Activated CD4-positive, alpha-beta T cell treated with anti-CD3 and anti-CD28 coated beads for 4 hours (primary cell): ENCODE measurements at places on chromosomes 2 and 18.

- no peak for DNase-seq
Observed at GRCh38 chr2:181258720-181259119, 198.5 kb upstream of the ITGA4 start.

GRCh38 chr2:15606481-15607441, 15.1 kb downstream of the DDX1 start:
- no peak for DNase-seq

DNA sequence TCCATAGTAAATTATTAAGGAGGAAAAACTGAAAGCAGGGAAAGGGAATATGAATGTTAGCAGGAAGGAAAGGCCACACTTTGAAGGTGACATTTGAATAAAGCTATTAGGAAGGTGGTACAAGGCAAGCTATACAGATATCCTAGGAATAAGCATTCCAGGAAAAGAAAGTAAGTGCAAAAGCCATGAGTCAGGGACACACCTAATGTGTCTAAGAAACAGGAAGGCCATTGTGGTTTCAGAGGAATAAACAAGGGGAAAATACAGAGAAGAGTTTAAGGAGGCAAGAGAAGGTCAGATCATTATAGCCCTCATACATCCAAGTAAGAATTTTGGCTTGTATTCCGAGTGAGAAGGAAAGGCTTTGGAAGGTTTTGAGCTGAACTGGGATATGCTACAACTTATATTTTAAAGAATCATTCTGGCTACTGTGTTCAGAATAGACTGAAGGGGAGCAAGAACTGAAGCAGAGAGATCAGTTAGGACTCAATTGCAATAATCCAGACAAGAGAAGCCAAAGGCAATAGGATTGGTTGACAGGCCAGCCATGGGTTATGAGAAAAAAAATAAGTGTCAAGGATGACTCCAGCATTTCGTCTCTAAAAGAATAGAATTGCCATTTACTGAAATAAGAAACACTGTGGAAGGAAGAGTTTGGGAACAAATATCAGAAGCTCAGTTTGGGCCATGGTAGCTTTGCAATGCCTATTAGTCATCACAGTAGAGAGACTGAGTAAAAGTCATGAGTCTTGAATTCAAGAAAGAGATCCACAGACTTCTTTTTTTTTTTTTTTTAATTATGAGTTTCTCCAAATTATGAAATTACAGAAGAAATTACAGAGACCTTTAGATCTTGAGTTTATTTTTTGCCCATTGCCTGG, 11.3 kb downstream of the RAD51AP2 start:
- DNase-seq, result no peak

- no peak for DNase-seq
Observed at GRCh38 chr2:207230261-207231105, 64.7 kb upstream of the KLF7 start.

- no peak for DNase-seq
Observed at GRCh38 chr2:3038636-3039035, 339.0 kb downstream of the EIPR1 start.

GRCh38 chr18:36273347-36273746, 24.2 kb upstream of the FHOD3 start:
- no peak for DNase-seq

GRCh38 chr2:1054399-1054798, 103.8 kb downstream of the SNTG2 start:
- no peak for DNase-seq

DNA sequence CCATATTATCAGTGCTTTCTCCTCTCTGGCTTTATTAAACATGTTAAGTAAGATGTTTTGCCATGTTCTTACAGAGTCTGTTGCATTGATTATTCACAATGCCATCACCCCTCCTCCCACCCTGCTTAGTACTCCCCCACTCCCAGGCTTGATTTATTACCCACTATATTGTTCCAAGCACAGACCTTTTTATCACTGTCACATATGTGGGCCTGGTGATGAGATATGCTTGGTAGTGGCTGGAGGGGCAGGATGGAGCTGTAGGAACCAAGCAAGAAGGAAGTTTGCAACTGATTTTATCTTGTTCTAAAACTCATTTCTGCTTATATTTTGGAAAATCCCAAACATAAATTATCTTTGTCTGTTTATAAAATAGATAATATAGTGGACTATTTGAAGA, 748.2 kb upstream of the CELF4 start:
- DNase-seq, result no peak

- peak; percentile 29 for DNase-seq
Observed at GRCh38 chr2:234257859-234258561, 207.5 kb downstream of the SPP2 start.

DNA sequence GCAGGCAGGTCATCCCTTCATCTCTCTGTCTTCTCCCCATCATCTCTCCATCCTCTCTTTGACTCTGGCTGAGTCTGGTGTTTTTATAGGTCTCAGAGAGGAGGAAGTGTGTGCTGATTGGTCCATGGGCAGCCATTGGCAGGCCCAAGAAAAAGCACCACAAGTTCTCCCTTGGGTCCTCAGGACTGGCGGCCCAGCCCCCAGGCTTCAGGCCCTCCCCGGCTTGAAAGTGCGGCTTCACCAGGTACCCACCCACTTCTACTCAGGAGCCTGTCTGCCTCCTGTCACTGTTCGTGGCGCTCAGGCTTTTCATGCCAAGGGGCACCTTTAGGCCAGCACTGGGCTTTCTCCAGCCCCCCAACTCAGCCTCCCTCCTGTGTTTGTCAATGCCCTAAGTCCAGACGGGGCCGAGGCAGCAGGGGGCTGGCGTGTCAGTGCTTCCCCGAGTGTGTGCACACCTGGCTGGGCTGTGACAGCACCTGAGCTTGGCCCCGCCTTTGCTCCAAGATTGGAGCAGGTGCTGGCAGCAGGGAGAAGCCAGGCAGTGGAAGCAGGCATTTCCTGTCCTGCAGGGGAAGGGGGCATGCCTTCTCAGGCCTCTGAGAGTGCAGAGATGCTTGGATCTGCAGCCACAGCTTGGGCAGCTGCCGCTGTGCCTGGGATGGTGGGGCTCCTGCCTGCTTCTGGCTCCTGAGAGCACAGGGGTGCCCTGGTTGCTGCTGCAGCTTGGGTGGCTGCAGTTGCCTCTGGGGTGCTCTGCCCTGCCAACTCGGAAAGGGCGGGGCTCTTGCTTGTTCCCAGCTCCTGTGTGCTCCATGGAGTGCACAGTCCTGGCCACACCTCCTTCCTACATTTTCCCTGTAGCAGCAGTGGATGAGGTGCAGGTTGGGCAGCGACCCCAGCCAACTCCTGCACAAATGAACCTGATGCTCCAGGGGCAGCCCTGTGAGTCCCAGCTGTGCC, 34.1 kb downstream of the FBXO48 start:
- DNase-seq, result no peak

DNA sequence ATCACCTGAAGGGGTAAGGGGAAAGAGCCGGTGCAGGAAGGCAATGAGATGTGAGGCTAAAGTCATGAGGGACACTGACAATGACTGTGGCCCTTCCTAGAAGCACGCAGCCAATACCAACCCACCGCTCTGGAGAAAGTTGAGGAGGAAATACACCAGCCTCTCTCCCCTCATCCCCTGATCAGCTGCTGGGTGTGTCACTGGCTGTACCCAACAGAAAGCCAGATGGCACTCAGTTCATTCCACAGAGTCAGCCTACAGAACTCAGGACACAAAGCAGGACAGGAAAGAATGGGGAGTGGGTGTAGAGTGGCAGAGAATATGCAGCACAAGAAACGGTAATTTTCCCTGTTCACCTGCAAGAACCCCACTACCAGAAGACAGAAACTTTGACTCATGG, 29.7 kb downstream of the CCBE1 start:
- no peak for DNase-seq

GRCh38 chr2:222283634-222284033, 15.2 kb downstream of the PAX3 start:
- no peak for DNase-seq

- no peak for DNase-seq
Observed at GRCh38 chr2:200408428-200409316, 101.2 kb downstream of the KCTD18 start.

DNA sequence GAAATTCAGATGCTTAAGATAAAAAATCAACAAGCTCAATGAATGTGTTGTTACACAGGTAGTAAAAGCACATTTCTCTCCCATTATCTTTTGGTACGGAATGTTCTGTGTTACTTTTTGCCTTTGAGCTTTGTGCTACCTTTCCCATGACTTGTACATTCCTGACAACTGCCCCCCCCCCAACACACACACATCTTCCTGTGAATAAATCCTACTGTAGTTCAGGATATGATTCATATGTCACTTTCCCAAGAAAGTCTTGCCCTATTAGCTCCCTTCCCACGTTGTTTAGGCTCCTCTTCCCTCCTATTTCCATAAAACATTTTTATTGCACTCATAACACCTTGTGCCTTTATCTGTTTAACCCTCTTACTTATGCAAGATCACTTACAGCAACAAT, 442.6 kb upstream of the LRATD1 start:
- DNase-seq, result no peak

GRCh38 chr2:202237787-202238233, 587 bp downstream of the SUMO1 start:
- DNase-seq, result no peak

GRCh38 chr18:56298935-56299334, 339.5 kb downstream of the TXNL1 start:
- DNase-seq, result no peak

- DNase-seq, result no peak
Observed at GRCh38 chr2:98908931-98909316, 27.1 kb downstream of the CRACDL start.

DNA sequence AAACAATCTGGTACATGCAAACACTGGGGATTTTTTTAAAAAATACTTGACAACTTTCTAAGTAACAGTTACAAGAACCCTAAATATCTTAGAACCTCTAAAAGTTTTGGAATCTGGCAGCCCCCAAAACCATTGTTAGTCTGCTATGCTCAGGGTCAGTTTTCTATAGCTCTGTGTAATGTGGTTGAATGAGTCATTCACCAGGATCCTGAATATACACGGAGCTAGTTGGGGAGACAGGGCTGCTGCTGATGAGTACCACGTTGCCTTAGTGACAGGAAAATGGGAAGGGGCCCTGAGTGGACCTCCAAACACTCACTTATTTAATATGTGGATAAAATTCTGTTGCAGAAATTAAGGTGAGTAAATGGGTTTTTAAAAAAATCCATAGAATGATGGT, 36.9 kb upstream of the TANC1 start:
- DNase-seq, result no peak

- DNase-seq, result no peak
Observed at GRCh38 chr2:3491716-3492474, 27.4 kb downstream of the ADI1 start.

GRCh38 chr2:151673016-151673415, 61.3 kb downstream of the NEB start:
- no peak for DNase-seq

GRCh38 chr2:11160731-11161455, 5.6 kb downstream of the SLC66A3 start:
- no peak for DNase-seq

- no peak for DNase-seq
Observed at GRCh38 chr2:178420463-178420999, 30.4 kb downstream of the PRKRA start.

GRCh38 chr2:6301426-6301825, 564.3 kb downstream of the CMPK2 start:
- no peak for DNase-seq

- no peak for DNase-seq
Observed at GRCh38 chr2:233064530-233065199, 4.5 kb downstream of the INPP5D start.

DNA sequence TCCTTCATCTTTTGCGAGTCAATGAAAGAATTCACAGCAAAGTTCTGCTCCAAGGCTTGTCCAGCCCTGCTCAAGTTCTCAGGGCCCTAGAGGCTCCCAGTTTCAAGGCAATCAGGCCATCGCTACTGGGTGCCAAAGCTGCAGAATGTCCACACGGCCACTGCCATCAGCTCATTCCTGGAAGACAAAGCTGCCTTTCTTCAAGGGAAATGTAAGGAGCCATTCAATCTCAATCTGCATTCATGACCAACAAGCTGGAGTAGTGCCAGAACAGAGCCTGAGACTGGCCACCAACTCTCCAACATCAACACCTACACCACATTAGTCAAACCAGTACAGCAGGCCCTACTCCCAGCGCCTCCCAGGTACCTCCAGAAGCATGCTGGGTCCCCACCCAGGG, 202.2 kb downstream of the TCF4 start:
- no peak for DNase-seq

DNA sequence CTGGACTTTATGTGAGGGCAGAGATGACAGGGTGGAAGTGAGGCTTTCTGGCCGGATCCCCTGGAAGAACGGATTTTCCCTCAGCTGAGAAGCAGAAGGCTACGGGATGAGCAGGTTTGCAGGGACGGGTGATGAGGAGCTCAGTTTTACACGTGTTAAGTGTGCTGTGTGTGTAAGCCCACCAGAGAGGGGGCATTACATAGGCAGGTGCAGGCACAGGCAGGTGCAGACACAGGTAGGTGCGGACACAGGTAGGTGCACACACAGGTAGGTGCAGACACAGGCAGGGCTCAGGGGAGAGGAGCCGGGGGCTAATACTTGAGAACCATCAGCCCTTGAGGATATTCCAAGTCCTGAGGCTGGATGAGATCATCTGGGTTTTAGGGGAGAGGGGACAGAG, 107.7 kb downstream of the COPS8 start:
- DNase-seq, result no peak

- DNase-seq, result peak; percentile 37
Observed at GRCh38 chr2:43149482-43150107, 76.8 kb downstream of the ZFP36L2 start.

GRCh38 chr18:44798433-44799048, 117.9 kb downstream of the SETBP1 start:
- no peak for DNase-seq

- DNase-seq, result no peak
Observed at GRCh38 chr2:16044946-16045456, 104.7 kb downstream of the MYCN start.

DNA sequence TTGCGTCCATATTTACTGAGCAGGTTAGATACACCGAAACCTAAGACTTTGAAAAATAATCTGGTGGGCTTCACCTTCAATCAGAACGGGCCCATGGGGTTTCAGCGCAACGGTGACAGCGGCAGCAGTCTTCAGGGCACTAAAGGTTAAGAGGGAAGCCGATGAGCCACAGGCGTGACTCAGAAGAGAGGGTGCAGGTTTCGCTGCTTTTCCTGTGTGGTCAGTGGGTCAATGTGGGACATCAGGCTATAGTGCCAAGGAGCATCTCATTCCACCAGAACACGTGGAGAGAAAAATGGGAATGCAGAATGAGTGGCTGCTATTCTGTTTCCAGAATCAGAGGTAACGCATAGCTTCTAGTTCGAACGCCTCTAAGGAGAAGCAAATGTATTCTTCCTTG, 8.9 kb downstream of the PTGR3 start:
- no peak for DNase-seq

DNA sequence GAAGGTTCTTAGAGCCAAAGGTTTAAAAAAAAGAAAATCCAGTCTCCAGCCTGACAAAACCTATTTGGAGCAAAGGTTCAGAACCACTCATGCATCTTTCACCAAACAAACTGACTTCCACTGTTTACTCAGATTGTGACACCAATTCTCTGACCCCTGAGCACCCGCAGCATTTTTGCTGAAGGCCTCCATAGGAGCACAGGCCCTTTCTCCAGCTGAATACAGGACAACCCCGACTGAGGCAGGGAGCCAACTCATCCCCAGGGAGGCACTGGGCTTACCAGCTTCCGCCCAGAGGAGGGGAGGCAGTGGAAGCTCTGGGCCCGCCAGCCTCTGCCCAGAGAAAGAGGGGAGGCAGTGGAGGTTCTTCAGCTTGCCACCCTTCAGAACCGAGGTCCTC, 51.0 kb upstream of the CNGA3 start:
- DNase-seq, result no peak

GRCh38 chr2:159209341-159210306, 76.9 kb downstream of the WDSUB1 start:
- DNase-seq, result peak; percentile 7
